ENCODE measurements at places on chromosomes 12 and 14.
A peak's percentile ranks its signal among the peaks of the same experiment; 100 is the strongest.

GRCh38 chr12:3182426-3182825 is 105.2 kb downstream of the TSPAN9 start:
- DNase-seq = no peak
- H3K4me1 ChIP-seq = no peaks in the 10 kb centered on the region
- H3K27ac ChIP-seq = no peak overlapping the region

GRCh38 chr12:11778713-11779685 is 129.5 kb downstream of the ETV6 start:
- no peaks in the 10 kb centered on the region for H3K36me3 ChIP-seq
- no peaks in the 10 kb centered on the region for H3K27me3 ChIP-seq

- no peaks in the 10 kb centered on the region for H3K4me1 ChIP-seq
- no peak overlapping the region for H3K27ac ChIP-seq
- no peak overlapping the region for H3K4me3 ChIP-seq
These were observed 58.8 kb downstream of the AEBP2 start for GRCh38 chr12:19498099-19498498.

DNA sequence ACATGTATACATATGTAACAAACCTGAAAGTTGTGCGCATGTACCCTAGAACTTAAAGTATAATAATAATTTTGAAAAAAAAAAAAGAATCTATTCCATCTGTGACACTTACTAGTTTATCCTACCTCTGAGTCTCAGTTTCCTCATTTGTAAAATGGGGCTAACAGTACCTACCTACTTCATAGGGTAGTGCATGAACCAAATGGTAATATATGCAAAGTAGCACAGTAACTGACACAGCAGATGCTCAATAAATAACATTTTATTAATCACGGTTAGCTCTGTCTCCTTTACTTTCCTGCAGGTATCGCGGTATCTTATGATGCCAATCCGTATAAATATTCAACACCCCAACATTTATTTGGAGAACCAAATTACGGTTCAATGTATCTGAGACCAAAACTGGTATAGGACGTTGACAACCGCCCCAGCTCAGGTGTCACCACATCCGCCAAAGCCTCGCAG is 703 bp downstream of the TMED10 start:
- H3K4me1 ChIP-seq = no peaks in the 10 kb centered on the region
- no peak for DNase-seq
- no peaks in the 10 kb centered on the region for H3K36me3 ChIP-seq
- peak overlapping the region; percentile 66 for H3K27ac ChIP-seq
- H3K4me3 ChIP-seq = peak overlapping the region; percentile 99
- H3K27me3 ChIP-seq = no peaks in the 10 kb centered on the region

- no peaks in the 10 kb centered on the region for H3K36me3 ChIP-seq
- no peak overlapping the region for H3K4me3 ChIP-seq
- DNase-seq = peak; percentile 65
- peaks cover 8% of the 10 kb centered on the region for H3K4me1 ChIP-seq
- H3K27ac ChIP-seq = peak overlapping the region; percentile 7
These were observed 96.9 kb upstream of the TMPO start for GRCh38 chr12:98418357-98419075.

GRCh38 chr12:110351119-110351518 is 52.4 kb downstream of the ANAPC7 start:
- H3K27ac ChIP-seq = no peak overlapping the region
- no peaks in the 10 kb centered on the region for H3K27me3 ChIP-seq
- H3K4me1 ChIP-seq = no peaks in the 10 kb centered on the region
- no peak for DNase-seq

GRCh38 chr12:59858508-59859170 is 262.8 kb downstream of the SLC16A7 start:
- H3K4me1 ChIP-seq = no peaks in the 10 kb centered on the region
- H3K4me3 ChIP-seq = no peak overlapping the region
- DNase-seq = no peak
- no peaks in the 10 kb centered on the region for H3K36me3 ChIP-seq
- no peaks in the 10 kb centered on the region for H3K27me3 ChIP-seq
- no peak overlapping the region for H3K27ac ChIP-seq

GRCh38 chr14:57493467-57494181 is at the start of gene CCDC198:
Gene CCDC198 (minus strand): TSS chr14:57493857. CDS start chr14:57493715, 142 bp downstream.
- H3K4me3 ChIP-seq = no peak within 1 kb of the TSS
- H3K27me3 ChIP-seq = no peaks in the 10 kb centered on the region
- H3K4me1 ChIP-seq = no peaks in the 10 kb centered on the region
- H3K36me3 ChIP-seq = no peaks in the 10 kb centered on the region

DNA sequence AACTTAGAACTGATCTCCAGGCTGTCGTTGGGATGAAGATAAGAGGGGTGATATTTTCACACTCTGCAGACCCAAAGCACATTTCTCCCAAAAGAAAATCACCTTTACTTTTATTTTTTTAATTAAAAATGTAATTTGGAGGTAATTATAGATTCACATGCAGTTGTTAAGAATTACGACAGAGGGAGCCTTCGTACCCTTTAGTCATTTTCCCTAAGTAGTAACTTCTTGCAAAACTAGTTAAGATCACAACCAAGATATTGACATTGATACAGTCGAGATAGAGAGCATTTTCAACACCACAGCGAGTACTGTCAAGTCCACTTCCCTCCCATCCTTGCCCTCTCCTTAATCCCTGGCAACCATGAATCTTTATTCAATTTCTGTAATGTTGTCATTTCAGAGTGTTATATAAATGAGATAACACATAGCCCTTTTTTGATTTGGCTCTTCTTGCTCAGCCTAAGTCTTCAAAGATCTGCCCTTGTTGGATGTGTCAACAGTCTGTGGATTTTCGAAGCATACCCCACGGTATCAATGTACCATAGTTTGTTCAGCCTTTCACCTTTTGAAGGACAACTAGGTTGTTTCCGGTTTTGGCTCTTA is 39.6 kb downstream of the DNAH10 start:
- H3K4me1 ChIP-seq = no peaks in the 10 kb centered on the region
- no peaks in the 10 kb centered on the region for H3K36me3 ChIP-seq

DNA sequence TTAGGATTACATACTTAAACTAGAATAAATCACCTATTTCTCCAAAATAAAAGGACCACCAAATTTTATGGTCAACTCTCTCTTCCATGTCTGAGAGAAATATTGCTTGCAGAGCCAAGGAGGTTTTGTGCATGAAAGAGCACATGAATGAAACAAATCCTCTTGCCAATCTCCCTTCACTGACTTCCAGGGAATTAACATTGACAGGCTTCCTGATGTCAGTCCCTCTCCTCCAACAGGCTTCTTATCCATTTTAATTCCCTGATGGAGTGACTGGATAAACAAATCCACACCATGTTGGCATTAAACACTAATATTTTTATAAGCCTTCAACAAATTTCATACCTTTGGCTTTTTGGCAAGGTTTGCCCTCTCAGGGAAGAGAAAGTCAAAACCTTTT is 45.3 kb upstream of the CNTN1 start:
- no peaks in the 10 kb centered on the region for H3K27me3 ChIP-seq
- H3K27ac ChIP-seq = no peak overlapping the region
- no peak for DNase-seq
- no peaks in the 10 kb centered on the region for H3K4me1 ChIP-seq

GRCh38 chr12:16285586-16285985 is 8.1 kb upstream of the SLC15A5 start:
- H3K27ac ChIP-seq = no peak overlapping the region
- no peak overlapping the region for H3K4me3 ChIP-seq
- no peaks in the 10 kb centered on the region for H3K36me3 ChIP-seq
- no peaks in the 10 kb centered on the region for H3K27me3 ChIP-seq
- DNase-seq = no peak

DNA sequence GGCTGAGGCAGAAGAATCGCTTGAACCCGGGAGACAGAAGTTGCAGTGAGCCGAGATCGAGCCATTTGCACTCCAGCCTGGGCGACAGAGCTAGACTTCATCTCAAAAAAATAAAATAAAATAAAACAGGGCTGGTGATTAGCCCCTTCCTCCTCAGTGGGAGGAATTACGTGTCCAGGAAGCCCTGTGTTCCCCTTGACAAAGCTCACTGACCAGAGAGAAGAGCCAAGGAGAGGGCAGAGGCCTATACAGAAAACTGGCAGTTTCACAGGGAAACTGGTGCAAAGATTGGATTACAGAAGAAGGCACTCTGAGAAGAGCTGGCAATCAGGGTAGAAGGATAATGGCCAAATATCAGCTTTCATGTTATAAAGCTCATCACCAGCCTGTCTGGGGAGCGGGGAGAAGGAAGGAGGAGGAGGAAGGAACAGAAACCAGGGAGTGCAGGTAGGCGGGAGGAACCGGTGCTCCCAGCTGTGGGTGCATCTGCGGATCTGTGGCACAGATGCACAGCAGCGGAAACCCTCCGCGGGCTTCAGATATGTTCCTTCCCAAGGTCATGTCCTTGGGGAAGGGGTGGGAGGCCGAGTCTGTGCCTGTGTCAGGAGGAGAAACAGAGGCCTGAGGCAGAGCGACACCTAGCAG is 6.7 kb downstream of the RAB15 start:
- peaks cover 16% of the 10 kb centered on the region for H3K4me1 ChIP-seq
- no peak overlapping the region for H3K4me3 ChIP-seq
- H3K27me3 ChIP-seq = no peaks in the 10 kb centered on the region
- H3K36me3 ChIP-seq = no peaks in the 10 kb centered on the region
- DNase-seq = no peak
- no peak overlapping the region for H3K27ac ChIP-seq

- no peaks in the 10 kb centered on the region for H3K27me3 ChIP-seq
- H3K4me1 ChIP-seq = no peaks in the 10 kb centered on the region
- H3K27ac ChIP-seq = no peak overlapping the region
- H3K4me3 ChIP-seq = no peak overlapping the region
These were observed 576.4 kb downstream of the SLC6A15 start for GRCh38 chr12:84336231-84336630.

- H3K27me3 ChIP-seq = no peaks in the 10 kb centered on the region
- H3K36me3 ChIP-seq = peaks cover 8% of the 10 kb centered on the region
- peak overlapping the region; percentile 78 for H3K4me3 ChIP-seq
- H3K27ac ChIP-seq = no peak overlapping the region
- no peak for DNase-seq
- H3K4me1 ChIP-seq = peaks cover 20% of the 10 kb centered on the region
These were observed 1.6 kb downstream of the CEP170B start for GRCh38 chr14:104866451-104867370.

DNA sequence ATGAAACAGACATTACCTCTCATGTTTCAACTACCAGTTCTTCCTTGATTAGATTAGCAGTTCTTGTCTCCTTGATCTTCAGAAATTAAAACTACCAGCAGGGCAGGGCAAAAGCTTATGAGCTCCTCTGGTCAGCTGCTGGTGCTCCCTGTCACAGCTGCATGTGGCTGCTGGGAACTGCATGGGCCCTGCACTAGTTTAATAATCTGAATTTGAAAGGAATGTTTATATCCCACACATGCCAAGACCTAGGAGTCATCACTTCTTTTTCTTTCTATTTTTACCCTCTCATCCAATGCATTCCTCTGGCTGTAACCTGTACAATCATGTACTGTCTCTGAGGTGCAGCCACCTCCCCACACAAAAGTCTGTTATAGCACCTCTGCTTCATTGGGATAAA is 73.9 kb downstream of the ARMH4 start:
- DNase-seq = no peak
- H3K27ac ChIP-seq = peak overlapping the region; percentile 17
- H3K36me3 ChIP-seq = no peaks in the 10 kb centered on the region
- H3K27me3 ChIP-seq = no peaks in the 10 kb centered on the region
- H3K4me1 ChIP-seq = peaks cover 4% of the 10 kb centered on the region

DNA sequence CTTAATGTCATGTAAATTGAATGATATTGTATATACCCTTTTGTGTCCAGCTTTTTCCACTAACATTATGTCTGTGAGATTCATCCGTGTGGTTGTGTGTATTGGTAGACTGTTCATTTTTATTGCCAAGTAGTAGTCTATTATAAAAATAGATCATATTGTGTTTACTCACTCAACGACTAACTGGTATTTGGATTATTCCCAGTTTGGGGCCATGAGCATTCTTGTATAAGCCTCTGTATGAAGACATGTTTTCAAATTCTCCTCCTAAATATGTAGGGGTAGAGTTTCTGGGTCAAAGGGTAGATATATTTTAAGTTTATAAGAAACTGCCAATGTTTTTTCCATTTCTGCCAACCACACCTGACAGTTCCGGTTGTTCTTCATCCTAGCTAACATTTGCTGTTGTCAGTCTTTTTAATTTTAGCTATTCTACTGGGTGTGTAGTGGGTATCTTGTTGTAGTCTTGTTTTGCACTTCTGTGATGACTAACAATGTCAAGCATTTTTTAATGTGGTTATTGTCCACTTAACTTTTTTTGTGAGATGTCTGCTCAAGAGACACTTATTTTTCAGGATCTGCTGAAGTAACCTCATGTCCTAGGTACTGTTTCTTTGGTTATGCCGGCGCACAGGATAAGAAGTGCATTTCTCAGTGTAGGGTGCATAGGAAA is 93.2 kb downstream of the DACT1 start:
- no peaks in the 10 kb centered on the region for H3K4me1 ChIP-seq
- H3K4me3 ChIP-seq = no peak overlapping the region
- no peak overlapping the region for H3K27ac ChIP-seq
- no peak for DNase-seq
- no peaks in the 10 kb centered on the region for H3K27me3 ChIP-seq

DNA sequence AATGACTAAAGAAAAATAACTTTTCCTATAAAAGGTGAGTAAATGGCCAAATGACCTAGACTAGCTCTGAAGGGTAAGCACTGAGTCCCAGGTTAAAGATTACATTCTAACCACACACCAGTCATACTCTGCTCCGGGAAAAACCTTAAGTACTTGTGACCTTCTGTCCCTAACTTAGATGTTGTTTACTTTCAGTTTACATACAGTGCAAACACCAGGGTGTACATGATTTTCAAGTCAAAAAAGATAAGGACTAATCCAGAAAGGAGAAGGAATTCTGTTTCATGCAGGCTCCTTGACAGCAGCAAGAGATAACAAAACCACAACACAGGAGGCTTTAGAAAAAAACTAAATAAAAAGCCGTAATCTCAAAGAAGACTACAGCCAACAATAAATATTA is 174.2 kb downstream of the PPM1H start:
- H3K4me3 ChIP-seq = no peak overlapping the region
- H3K27ac ChIP-seq = no peak overlapping the region
- H3K27me3 ChIP-seq = no peaks in the 10 kb centered on the region
- peaks cover 2% of the 10 kb centered on the region for H3K4me1 ChIP-seq
- DNase-seq = peak; percentile 56
- no peaks in the 10 kb centered on the region for H3K36me3 ChIP-seq

GRCh38 chr12:10936506-10936905 is 2.6 kb downstream of the TAS2R14 start:
- H3K27me3 ChIP-seq = no peaks in the 10 kb centered on the region
- no peak overlapping the region for H3K4me3 ChIP-seq
- no peak for DNase-seq
- H3K27ac ChIP-seq = no peak overlapping the region

DNA sequence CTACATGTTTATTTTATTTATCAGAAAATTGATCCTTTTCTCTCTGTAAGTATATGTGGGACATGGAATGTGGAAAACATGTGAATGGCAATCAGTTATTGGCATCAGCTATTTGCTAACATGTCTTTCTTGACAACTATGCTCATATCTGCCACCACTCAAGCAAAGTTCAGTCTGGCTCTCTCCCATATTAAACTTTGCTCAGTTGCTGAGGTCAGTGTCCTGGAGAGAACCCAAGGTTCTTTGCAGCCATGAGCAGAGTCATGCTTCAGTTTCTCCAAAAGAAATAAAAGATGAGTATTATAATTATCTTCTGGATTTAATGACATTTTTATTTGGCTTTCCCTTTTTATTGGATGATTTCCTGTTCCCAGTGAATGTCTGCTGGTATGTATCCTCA is 42.6 kb downstream of the A2M start:
- H3K27me3 ChIP-seq = no peaks in the 10 kb centered on the region
- no peak for DNase-seq
- H3K4me1 ChIP-seq = no peaks in the 10 kb centered on the region
- no peak overlapping the region for H3K27ac ChIP-seq
- H3K4me3 ChIP-seq = no peak overlapping the region
- H3K36me3 ChIP-seq = no peaks in the 10 kb centered on the region
